ENCODE measurements at places on chromosomes 2 and 18. TPM values are rescaled to one million over a fixed set of nuclear protein-coding genes. Genes with fewer than 3 reads are reported as not detected.
A peak's percentile ranks its signal among the peaks of the same experiment; 100 is the strongest.

DNA sequence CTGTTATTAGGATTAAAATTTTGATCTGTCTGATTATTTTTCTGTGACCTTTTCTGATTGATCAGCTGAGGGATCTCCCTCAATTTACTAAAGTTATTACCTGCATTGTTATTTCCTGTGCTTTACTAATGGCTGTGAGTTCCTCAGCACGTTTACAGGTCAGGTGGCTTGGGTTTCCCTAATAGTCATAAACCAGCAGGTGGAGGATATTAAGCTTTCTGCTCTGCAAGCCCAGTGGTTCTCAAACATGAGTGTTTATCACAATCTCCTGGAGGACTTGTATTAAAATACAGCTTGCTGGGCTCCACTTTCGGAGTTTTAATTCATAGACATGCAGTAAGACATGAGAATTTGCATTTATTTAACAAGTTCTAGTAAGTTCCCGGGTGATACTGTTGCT lies 22.4 kb upstream of the UGP2 start:
- DNase-seq, result no peak

- no peak for DNase-seq
These were observed 121.1 kb upstream of the ACAA2 start for GRCh38 chr18:49934457-49934856.

GRCh38 chr2:11023326-11024258 lies 111.9 kb downstream of the KCNF1 start:
- no peak for DNase-seq

DNA sequence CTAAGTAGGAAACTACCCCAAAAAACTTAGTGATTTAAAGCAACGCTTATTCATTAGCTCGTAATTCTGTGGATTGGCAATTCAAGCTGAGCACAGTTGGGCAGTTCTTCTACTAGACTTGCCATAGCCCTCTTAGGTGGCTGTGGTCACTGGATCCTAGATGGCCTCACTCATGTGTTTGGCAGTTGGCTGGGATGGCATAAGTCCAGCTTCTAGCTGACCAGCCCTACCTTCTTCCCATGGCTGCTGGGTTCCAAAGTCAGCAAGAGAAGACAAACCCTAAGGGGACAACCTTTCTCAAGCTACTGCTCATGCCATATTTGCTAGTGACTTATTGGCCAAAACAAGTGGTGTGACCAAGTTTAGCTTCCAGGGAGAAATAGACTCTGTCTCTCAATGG lies 95.3 kb downstream of the COPS8 start:
- DNase-seq, result peak; percentile 16

DNA sequence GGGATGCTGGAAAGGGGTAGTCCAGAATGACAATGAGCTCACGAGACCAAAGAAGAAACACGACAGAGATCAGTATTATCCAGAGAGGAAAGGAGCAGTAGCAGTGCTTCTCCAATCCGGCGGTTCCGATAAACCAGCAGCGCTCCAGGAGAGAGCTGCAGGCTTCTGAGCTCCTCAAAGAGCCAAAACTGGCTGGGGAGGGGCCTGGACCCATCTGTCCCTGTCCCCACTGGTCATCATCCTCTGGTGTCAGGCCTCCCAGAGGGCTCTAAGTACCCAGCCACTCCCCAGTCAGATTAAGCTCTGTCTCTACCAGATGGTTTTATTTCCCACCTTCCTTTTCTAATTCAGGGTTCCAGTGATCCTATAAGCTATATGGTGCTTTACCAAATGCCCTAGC lies 23.2 kb downstream of the DNAJC27 start:
- no peak for DNase-seq

GRCh38 chr18:44541781-44542180 lies 138.9 kb upstream of the SETBP1 start:
- no peak for DNase-seq

- no peak for DNase-seq
These were observed 687.6 kb upstream of the HS6ST1 start for GRCh38 chr2:129006135-129006886.

- DNase-seq, result no peak
These were observed 34.9 kb downstream of the CDC42EP3 start for GRCh38 chr2:37636381-37637066.

GRCh38 chr2:3518496-3519254 lies 656 bp downstream of the ADI1 start:
- DNase-seq, result peak; percentile 88

HOXD12 gene
- not detected for total RNA-seq

LIMS4 gene
- total RNA-seq, result 0.87 TPM

VAMP8 gene
- total RNA-seq, result 4.3 TPM

RAX gene
- not detected for total RNA-seq

CTAGE1 gene
- total RNA-seq, result not detected

CCDC148 gene
- total RNA-seq, result 2.5 TPM
